ENCODE measurements at places on chromosomes 6 and 20. TPM values are rescaled to one million over a fixed set of nuclear protein-coding genes. Genes with fewer than 3 reads are reported as not detected.
A peak's percentile ranks its signal among the peaks of the same experiment; 100 is the strongest.

EHMT2 gene
- total RNA-seq = 10.5 TPM

HLA-DPB1 gene
- 76.7 TPM for total RNA-seq

DNA sequence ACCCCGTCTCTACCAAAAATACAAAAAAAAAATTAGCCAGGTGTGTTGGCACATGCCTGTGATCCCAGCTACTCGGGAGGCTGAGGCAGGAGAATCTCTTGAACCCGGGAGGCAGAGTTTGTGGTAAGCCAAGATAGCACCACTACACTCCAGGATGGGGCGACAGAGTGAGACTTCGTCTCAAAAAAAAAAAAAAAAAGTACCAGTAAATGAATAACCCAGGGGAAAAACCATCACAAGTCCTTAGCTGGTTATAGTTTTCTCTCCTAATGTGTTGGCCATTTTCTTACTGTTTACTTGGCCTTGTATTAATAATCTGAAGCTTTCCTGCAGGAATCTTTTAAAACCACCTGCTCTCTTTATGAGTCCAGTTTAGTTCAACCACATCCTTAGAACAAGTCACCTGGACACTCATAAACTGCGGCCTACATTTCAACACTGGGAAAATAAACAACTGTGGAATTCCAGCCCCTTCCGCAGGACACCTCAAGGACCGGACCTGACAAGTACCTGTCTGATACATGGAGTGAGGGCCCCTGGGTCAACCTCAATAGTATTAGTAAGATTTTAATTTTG lies 102.6 kb downstream of the ATP9A start:
- no peak for DNase-seq
- H3K36me3 ChIP-seq = peaks cover 15% of the 10 kb centered on the region
- no peaks in the 10 kb centered on the region for H3K4me1 ChIP-seq
- no peak overlapping the region for H3K4me3 ChIP-seq

CTCFL gene
- not detected for total RNA-seq

- no peak for DNase-seq
- no peaks in the 10 kb centered on the region for H3K27me3 ChIP-seq
- H3K4me3 ChIP-seq = no peak overlapping the region
- H3K27ac ChIP-seq = no peak overlapping the region
- H3K36me3 ChIP-seq = peaks cover 23% of the 10 kb centered on the region
Observed at GRCh38 chr6:157209865-157210530, 113.3 kb downstream of the TMEM242 start.

GRCh38 chr20:39458452-39458851 lies 496.3 kb downstream of the DHX35 start:
- H3K27me3 ChIP-seq = no peaks in the 10 kb centered on the region
- H3K36me3 ChIP-seq = no peaks in the 10 kb centered on the region
- H3K4me3 ChIP-seq = no peak overlapping the region
- H3K4me1 ChIP-seq = no peaks in the 10 kb centered on the region
- no peak overlapping the region for H3K27ac ChIP-seq
- no peak for DNase-seq

VIP gene
- 1.2 TPM for total RNA-seq

GRCh38 chr20:45685896-45686295 lies 15.9 kb upstream of the WFDC11 start:
- no peaks in the 10 kb centered on the region for H3K36me3 ChIP-seq
- no peaks in the 10 kb centered on the region for H3K27me3 ChIP-seq
- no peak overlapping the region for H3K27ac ChIP-seq
- H3K4me1 ChIP-seq = no peaks in the 10 kb centered on the region
- no peak overlapping the region for H3K4me3 ChIP-seq

DNA sequence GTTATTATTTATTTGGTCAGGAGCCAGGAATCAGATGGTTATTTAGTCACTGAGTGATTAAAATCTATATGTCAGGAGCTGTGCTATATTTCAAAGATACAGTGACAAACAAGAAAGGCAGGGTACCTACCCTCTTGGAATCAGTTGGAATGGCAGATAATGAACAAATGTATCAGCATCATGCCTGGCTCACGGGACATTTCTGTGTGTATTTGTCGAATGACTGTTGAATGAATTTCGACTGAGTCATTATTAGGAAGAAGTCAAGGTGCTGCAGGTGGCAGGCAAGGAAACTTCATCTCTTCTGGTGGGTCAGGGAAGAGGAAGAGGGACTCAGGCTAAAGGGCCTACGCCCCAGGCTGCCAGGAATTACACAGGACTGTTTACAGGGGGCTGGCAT lies 13.6 kb downstream of the PKIG start:
- peaks cover 27% of the 10 kb centered on the region for H3K36me3 ChIP-seq
- DNase-seq = no peak
- H3K27ac ChIP-seq = peak overlapping the region; percentile 89
- no peak overlapping the region for H3K4me3 ChIP-seq

- H3K4me1 ChIP-seq = no peaks in the 10 kb centered on the region
- H3K27ac ChIP-seq = no peak overlapping the region
- no peak for DNase-seq
- no peak overlapping the region for H3K4me3 ChIP-seq
Observed at GRCh38 chr6:98044791-98045470, 761.9 kb upstream of the MMS22L start.

- no peaks in the 10 kb centered on the region for H3K4me1 ChIP-seq
- no peak for DNase-seq
- H3K36me3 ChIP-seq = no peaks in the 10 kb centered on the region
- no peak overlapping the region for H3K27ac ChIP-seq
- H3K4me3 ChIP-seq = no peak overlapping the region
- no peaks in the 10 kb centered on the region for H3K27me3 ChIP-seq
Observed at GRCh38 chr20:19003366-19004336, 190.1 kb downstream of the SCP2D1 start.

- DNase-seq = no peak
- peak overlapping the region; percentile 90 for H3K27ac ChIP-seq
- H3K36me3 ChIP-seq = no peaks in the 10 kb centered on the region
- H3K4me3 ChIP-seq = peak overlapping the region; percentile 37
Observed at GRCh38 chr6:142845143-142845571, 99.8 kb downstream of the HIVEP2 start.

DNA sequence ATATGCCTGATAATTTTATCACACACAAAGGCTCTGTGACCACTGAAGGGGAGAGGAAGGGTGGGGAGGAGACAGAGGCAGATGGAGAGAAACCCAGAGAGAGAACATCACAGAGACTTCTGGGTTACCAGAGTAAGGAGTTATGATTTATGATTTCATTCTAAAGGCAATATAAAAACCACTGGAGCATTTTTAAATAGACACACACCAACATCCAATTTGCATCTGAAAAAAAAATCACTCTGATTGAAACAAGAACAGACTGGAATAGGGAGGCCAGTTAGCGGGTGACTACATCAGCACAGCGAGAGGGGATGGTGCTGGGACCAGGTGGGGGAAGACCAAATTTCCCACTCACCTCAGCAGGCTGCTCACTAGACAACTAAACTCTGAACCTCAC lies 104.8 kb downstream of the AGPAT4 start:
- H3K36me3 ChIP-seq = no peaks in the 10 kb centered on the region
- H3K4me3 ChIP-seq = no peak overlapping the region

DNA sequence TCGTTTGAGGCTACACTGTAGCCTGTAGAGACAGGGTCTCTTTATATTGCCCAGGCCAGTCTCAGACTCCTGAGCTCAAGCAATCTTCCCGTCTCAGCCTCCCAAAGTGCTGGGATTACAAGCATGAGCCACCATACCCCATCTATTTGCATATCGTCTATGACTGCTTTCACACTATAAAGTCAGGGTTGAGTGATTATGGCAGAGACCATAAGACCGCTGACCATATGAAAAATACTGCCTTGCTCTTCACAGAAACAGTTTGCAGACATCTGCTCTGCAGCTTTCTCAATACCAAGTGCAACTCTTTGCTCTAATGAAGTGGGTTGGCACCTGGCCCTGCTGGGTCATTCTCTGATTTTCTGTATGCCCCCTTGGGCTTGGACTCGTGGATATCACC lies 79.5 kb upstream of the PAK5 start:
- no peak overlapping the region for H3K4me3 ChIP-seq
- DNase-seq = no peak
- H3K27me3 ChIP-seq = no peaks in the 10 kb centered on the region

GRCh38 chr6:11040134-11040533 lies 4.0 kb downstream of the ELOVL2 start:
- no peak overlapping the region for H3K27ac ChIP-seq
- DNase-seq = no peak
- H3K36me3 ChIP-seq = no peaks in the 10 kb centered on the region
- H3K4me3 ChIP-seq = no peak overlapping the region
- peaks cover 6% of the 10 kb centered on the region for H3K27me3 ChIP-seq

C20orf96 gene
- total RNA-seq = 2.4 TPM

- no peaks in the 10 kb centered on the region for H3K27me3 ChIP-seq
- no peak for DNase-seq
- H3K4me3 ChIP-seq = no peak overlapping the region
- no peaks in the 10 kb centered on the region for H3K36me3 ChIP-seq
- H3K27ac ChIP-seq = no peak overlapping the region
- no peaks in the 10 kb centered on the region for H3K4me1 ChIP-seq
Observed at GRCh38 chr6:150652848-150653613, 53.3 kb downstream of the PLEKHG1 start.

- H3K4me3 ChIP-seq = peak overlapping the region; percentile 64
- DNase-seq = no peak
- no peaks in the 10 kb centered on the region for H3K27me3 ChIP-seq
- no peaks in the 10 kb centered on the region for H3K36me3 ChIP-seq
Observed at GRCh38 chr6:26172608-26172968, 85.4 kb downstream of the HFE start.

DNA sequence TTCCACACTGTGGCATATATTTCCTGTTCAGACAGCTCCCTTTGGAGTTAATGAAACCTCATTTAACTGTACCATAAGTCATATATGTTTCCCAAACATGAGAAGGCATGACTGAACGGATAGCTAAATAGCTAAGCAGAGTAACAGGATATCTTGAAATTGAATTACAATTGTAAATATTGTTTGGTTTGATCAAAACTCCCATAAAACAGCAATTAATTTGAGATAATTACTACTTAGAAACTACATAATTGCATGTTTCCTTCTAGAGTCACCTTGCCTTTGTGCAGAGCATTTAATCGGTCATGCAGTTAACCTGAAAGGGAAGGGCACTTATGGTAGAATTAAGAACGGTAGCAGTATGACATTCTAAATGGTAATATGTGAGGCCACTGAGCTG lies 179.0 kb upstream of the MAP3K7 start:
- H3K4me1 ChIP-seq = no peaks in the 10 kb centered on the region
- no peaks in the 10 kb centered on the region for H3K27me3 ChIP-seq
- H3K4me3 ChIP-seq = no peak overlapping the region
- no peaks in the 10 kb centered on the region for H3K36me3 ChIP-seq
- DNase-seq = no peak
- no peak overlapping the region for H3K27ac ChIP-seq

DNA sequence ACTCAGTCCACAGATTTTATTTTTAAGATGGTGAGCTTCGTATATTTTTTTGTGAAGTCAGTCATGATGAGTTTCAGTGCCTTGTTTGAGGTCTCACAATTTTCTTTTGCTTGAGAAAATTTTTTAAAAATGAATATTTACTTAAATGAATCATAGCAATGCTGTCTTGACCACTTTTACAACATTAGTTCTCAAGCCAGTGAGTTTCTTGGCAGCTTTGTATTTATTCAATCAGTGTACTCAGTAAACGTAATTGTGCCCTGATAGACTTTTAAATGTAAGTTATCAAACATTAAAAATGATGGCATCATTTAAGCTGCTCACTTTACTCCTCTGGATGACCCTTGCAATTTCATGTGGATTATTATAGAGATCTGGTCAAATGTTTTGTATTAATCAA lies 261.4 kb downstream of the KHDC1L start:
- H3K36me3 ChIP-seq = no peaks in the 10 kb centered on the region
- no peak overlapping the region for H3K4me3 ChIP-seq
- no peak overlapping the region for H3K27ac ChIP-seq
- DNase-seq = no peak
- H3K27me3 ChIP-seq = no peaks in the 10 kb centered on the region
- H3K4me1 ChIP-seq = no peaks in the 10 kb centered on the region

ESF1 gene
- 11.1 TPM for total RNA-seq

- no peak overlapping the region for H3K27ac ChIP-seq
- H3K36me3 ChIP-seq = no peaks in the 10 kb centered on the region
- no peaks in the 10 kb centered on the region for H3K27me3 ChIP-seq
- no peak overlapping the region for H3K4me3 ChIP-seq
- peaks cover 38% of the 10 kb centered on the region for H3K4me1 ChIP-seq
- no peak for DNase-seq
Observed at GRCh38 chr6:90190752-90191395, 105.8 kb downstream of the BACH2 start.

DNA sequence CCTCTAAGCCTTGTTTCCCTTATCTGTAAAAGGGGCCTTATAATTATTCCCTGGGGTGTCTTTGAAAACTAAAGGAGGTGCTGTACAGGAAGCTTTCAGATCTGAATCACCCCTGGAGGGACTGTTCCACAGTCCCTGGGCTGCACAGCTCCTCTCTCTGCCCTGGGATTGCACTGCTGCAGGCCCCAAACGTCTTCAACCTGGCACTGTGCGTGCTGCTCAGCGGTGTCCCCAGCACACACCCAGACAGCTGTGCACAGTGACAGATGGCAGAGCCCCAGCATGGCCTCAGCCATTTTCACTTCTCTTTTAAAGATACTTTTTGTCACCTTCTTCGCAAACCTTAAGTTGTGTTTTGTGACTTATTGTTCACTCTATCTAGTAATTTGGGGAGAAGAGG lies 50.7 kb upstream of the INSM1 start:
- DNase-seq = no peak
- no peak overlapping the region for H3K27ac ChIP-seq
- H3K4me1 ChIP-seq = no peaks in the 10 kb centered on the region
- no peak overlapping the region for H3K4me3 ChIP-seq
- no peaks in the 10 kb centered on the region for H3K36me3 ChIP-seq

- H3K36me3 ChIP-seq = no peaks in the 10 kb centered on the region
- H3K4me3 ChIP-seq = no peak overlapping the region
- DNase-seq = no peak
- no peaks in the 10 kb centered on the region for H3K4me1 ChIP-seq
Observed at GRCh38 chr6:6643398-6643797, 54.9 kb downstream of the LY86 start.

- H3K36me3 ChIP-seq = no peaks in the 10 kb centered on the region
- no peaks in the 10 kb centered on the region for H3K4me1 ChIP-seq
- DNase-seq = no peak
Observed at GRCh38 chr20:50417484-50418235, 92.5 kb upstream of the PTPN1 start.

NOTCH4 gene
- total RNA-seq = 16.2 TPM

VWA7 gene
- total RNA-seq = 7.5 TPM

- no peak overlapping the region for H3K4me3 ChIP-seq
- DNase-seq = no peak
- no peaks in the 10 kb centered on the region for H3K4me1 ChIP-seq
- no peaks in the 10 kb centered on the region for H3K36me3 ChIP-seq
Observed at GRCh38 chr6:19772891-19773290, 64.3 kb upstream of the ID4 start.

GRCh38 chr20:19996917-19997316 lies 20.2 kb upstream of the NAA20 start:
- no peaks in the 10 kb centered on the region for H3K4me1 ChIP-seq
- H3K27me3 ChIP-seq = no peaks in the 10 kb centered on the region
- peak overlapping the region; percentile 46 for H3K27ac ChIP-seq
- H3K4me3 ChIP-seq = no peak overlapping the region

DNA sequence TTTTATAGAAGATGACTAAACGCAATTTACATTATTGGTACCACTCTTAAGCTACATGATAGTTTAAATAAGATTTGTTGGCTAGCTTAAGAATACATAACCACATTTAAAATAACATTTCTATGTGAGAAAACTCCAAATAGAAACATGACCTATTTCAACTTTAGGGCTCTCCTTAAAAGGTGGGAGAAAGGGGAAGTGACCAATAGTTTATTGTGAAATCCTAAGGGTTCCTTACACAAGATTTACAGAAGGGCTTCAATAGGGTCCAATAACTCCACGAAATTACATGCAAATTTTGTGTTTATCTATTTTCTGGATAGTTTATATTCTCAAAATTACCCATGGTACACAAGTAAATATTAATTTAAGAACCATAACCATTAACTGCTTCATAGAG lies 91.6 kb upstream of the DST start:
- no peaks in the 10 kb centered on the region for H3K36me3 ChIP-seq
- H3K27ac ChIP-seq = no peak overlapping the region
- DNase-seq = no peak
